ENCODE measurements at places on chromosomes 2 and 18.

GRCh38 chr2:69625078-69625795 is 18.3 kb downstream of the AAK1 start:
- no peak for DNase-seq

DNA sequence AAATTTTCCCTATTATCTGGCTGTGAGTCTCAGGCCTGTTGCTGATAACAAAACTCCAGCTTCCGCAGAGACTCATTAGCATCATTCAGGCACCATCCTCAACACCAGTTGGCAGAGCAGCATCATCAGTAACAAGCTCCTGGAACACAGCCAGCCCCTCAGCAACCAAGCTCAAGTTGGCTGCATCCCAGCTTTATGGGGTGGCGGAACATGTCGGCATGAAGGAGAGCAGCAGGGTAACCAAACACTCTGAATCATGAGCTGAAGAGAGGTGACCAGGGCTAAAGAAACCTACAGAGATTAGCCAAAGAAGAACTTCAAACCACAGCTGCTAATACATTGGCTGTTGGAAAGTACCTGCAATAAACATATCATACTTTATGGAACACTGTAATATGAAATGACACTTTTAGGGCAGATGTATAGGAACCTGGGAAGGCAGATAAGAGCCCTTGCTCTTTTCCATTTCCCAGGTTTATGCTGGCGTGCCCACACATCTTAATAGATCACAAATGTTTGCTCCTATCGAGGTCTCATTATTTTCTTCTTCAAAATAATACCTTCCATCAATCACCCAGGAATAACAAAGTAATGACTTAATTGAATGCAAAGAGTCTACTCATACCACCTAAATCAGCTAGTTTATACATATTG is 63.8 kb downstream of the PDE11A start:
- peak; percentile 26 for DNase-seq

- DNase-seq = no peak
Observed at GRCh38 chr2:10765914-10766313, 44.5 kb downstream of the ATP6V1C2 start.

- DNase-seq = no peak
Observed at GRCh38 chr18:4125627-4126230, 329.4 kb downstream of the DLGAP1 start.

DNA sequence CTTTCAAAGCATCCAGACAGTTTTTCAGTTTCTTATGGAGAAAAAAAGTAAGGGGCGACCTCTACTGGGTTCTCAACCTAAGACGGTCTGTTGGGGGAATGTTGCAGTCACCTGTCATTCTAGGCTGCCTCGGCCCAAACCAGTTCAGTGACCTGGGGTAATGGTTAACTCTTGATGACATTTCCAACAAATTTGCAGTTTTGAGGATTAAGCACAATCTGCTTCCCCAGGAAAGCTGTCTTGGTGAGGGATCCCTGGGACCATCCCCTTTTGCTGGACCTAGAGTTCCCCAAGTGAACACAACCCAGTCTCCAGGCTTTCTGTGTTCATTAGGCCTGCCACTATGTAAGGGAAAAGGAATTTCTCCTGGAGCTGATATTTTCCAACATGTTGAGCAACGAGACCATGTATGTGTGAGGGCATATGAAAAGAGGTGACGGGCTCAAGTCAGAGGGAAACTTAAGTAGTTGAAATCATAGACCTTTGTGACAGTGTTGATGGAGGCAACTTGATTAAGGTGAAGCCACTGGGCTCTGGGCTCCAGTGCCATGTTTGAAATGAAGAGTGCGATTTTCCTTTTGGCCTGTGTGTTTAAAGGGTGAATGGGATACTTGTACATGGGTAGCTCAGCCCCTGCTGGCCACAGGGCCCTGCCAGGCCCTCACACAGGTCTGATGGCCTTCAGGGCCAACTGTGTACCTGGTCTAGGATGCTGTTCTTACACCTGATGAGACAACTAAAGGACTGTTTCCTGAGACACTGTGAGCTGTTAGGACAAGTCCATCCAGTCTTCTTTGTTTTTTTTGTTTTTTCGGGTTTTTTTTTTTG is 27.0 kb downstream of the FOSL2 start:
- peak; percentile 15 for DNase-seq

GRCh38 chr2:225002656-225003045 is 39.6 kb downstream of the DOCK10 start:
- DNase-seq = no peak

- DNase-seq = peak; percentile 39
Observed at GRCh38 chr2:52933878-52934277, 833.7 kb upstream of the CHAC2 start.

DNA sequence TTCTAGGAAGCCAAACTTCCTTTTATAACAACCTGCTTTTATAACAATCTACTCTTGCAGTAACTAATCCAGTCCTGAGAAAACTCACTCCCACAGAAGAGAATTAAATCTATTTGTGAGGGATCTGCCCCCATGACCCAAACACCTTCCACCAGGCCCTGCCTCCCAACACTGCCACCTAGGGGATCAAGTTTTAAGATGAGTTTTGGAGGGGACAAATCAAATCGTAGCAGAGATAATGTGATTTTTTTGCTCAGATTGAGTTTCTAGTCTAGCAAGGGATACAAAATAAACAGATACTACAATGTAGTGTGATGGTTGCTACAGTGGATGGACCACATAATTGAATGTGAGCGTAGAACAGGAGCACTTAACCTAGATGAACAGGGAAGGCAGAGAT is 52.2 kb downstream of the NCOA1 start:
- DNase-seq = no peak

DNA sequence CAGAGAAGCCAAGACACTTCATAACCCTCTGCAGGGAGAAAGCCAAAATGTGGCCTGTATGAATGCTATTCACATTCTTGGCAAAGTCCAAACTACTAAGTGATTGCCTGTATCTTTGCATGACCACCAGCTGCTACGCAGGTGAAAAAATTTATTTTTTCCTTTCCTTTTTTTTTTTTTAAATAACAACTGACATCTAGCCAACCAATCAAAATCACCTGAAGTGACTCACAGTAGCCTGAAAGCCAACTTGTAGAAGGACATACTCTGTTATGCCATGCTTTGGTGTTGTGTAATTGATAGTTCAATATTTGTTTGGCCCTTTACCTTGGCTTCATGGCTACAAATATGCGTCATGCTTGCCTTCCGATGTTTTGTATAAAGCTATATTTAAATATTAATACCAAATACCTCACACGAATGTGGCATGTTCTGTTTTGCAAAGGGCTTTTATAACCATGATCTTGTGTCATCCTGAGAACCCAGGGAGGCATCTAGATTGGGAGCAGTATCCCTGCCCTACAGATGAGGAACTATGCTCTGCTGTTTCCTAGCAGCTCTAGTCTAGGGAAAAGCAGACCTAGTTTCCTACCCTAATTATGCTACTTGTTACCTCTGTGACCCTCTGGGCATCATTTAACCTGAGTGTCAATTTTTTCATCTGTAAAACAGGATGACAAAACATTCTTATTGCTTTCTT is 102.1 kb downstream of the MYOM1 start:
- DNase-seq = no peak

GRCh38 chr2:22904126-22904684 is 480.8 kb upstream of the KLHL29 start:
- no peak for DNase-seq

DNA sequence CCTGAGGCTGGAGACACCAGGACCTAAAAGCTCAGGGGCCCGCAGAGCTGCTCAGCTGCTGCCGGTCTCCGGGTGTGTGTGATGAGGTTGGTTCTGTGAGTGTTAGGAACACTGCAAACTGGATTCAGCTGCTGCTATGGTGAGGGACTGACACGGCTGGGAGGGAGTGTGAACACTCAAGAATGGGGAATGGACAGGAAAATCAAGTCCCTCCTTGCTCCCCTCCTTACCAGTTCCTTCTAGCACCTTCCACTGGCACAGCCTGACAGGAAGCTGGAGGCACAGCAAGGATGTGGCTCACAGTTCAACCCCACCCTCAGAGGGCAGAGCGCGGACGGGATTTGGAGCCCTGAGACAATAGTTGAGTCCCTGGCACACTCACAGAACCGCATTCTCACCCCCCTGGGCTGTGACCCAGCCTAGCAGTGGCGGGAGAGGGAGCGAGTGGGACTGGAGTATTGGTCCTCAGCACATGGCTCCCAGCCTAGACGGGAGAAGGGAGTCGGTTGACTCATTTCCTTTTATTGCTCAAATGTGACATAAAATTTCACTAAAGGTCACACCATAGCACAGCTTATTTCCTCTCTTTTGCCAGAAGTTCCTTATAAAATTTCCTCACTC is 42.5 kb downstream of the LRRC30 start:
- peak; percentile 13 for DNase-seq

DNA sequence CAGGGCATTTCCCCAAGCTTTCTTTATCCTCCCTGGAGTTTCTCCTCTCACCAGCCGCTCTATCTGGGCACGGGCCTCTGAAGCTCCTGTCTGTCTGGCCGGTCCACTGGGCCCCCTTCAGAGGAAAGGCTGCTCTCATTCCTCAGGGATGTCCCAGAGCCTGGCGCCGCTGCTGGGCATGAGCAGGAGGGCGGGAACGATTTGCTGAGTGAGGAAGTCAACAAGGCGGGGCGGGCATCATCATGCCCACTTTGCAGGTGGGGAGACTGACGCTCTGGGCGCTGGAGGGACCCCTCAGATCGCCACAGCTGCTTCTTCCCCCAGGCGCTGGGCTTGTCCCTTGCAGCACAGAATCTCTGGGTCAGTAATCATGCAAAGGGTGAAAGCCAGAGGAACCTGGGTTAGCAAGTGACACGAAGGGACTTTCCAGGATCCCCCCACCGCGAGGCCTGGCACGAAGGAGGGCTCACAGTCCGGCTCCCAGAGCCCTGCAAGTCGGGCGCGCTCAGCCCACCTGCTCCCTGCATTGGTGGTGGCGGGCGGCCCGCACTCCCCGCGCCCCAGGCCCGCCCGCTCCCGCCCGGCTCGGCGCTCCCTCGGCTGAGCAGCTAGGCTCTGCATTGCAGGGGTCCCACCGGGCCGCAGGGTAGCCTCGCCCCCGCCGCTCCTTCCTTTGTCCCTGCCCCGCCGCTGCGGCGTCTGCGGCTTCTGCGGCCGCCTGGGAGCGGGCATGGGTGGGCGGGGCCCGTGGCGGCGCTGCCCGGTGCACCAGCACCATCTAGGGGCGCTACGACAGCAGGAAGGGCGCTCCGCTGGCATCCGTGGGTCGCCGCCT is 157.8 kb downstream of the CYRIA start:
- DNase-seq = no peak

DNA sequence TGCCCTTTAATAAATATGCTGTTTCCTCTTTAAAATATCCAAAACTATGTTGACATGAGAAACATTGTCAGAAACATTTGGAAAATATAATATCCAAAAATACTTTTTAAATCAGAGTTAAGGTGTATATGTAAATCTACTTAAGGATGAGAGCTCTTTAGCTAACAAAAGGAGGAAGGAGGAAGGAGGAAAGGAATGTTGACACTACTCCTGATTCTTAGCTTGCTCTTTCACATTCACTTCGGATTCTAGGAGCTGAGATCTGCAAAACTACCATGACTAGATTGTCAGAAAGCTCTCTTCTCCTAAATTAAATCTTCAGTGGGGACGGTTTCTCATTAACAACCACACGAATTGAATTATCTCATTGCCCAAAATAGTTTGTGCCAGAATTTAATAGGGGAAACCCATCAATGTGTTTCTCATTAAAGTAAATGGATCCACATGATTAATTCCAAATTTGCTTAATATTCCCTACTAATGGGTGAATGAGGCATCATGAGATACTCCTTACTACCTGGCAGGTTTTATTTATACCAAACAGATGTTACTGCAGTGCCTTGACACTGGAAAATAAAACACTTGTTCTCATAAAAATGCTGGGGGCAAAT is 509.1 kb downstream of the MBD2 start:
- no peak for DNase-seq

DNA sequence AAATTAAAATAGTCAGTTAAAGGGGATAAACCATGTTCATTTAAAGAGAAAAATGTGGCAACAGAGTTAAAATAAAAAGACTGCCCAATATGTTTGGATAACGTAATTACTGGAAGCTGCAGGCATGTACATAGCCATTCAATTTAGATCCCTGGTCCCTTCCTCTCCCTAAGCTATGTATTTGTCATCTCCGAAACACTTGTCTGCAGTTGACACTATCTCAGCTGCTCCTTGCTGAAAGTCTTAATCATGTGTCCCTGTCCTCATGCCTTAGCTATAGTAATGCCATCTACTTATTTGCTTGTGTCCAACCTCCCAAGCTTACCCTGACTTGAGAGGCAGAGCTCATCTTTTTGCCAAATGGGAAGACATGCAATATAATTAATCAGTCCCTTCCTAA is 173.8 kb upstream of the REV1 start:
- no peak for DNase-seq

DNA sequence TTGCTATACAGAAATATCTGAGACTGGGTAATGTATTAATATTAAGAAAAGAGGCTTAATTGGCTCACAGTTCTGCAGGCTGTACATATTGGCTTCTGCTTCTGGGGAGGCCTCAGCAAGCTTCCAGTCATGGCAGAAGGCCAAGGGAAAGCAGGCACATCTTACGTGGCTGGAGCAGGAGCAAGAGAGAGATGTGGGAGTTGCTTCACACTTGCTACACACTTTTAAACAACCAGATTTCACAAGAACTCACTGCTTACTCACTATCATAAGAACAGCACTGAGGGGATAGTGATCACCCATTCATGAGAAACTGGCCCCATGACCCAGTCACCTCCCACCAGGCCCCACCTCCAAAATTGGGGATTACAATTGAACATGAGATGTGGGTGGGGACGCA is 50.6 kb downstream of the MAPRE2 start:
- DNase-seq = no peak

DNA sequence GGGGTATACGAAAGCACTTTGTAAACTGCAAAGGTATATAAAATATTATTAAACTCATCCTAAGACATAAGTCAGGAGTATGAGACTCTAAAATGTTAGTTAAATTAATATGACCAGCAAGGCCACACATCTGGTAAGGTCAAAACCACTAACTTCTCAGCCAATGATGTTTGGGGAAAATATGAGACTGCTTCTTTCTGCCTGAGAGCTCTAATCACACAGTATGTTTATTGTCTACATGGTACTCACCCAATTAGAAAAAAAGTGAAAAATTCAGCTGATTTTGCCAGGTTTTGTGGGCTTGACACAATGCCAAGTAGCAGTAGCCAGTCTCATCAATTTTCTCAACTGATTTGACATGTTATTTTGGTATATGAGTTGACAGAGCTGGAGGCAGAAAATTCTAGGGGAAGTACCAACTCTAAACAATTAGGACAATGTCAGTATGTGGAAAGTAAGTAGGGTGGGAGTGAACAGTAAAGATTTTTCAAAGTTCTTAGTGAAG is 87.3 kb downstream of the ALK start:
- DNase-seq = no peak

DNA sequence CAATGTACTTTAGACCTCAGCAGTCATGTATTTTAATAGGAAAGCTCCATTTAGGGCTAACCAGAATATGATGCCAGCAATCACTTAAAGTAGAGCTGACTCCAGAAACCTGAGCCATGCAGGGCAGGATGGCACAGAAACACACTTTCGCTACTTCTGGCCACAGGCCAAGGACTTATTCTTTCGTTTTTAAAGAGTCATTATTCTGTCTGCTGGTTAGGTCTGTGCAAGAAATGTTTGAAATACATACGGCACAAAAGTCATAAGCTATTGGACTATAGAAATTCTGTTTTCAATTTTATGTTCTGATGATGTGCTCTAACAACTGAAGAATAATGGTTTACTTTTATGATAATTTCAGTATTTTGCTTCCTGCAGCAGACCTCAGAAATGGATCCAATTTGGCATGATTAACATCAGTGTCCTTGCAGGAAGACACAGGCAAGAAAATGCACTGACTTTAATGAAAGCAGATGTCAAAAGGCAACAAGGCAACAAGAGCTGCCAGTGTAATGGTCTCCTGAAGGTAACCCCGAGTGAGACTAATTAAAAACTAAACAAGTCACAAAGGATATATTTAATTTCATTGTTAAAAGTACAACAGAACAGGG is 114.4 kb upstream of the CHRNA1 start:
- DNase-seq = peak; percentile 79
